ENCODE measurements at places on chromosomes 12 and 14.

DNA sequence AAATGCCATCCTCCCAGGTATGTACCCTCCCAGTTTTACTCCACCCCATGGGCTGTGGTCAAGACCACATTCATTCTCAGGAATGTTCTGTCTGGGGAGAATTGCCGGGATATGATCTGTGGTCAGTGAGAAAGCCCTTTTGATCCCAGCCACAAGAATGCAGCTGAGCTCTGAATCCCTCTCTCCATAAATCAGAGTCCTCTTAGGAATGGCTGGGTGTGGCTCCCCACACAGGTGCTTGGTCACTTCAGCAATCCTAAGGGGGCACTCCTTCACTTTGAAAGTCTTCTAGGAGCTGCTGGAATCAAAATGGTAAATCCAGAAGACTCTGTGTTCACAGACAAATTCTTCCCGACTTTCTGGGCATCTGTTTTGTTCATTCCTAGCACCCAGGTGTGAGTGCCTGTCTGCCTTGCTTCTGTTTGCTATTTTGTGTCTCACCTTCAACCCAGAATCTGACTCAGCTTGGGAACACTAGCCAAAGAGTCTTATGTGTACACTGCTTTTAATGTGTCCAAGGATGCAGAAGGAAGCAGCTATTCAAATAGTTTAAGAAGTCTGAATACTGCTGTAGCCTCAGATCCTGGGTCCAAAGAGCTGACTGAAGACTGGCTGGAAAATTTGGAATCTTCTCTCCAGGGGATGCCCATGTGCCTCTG is 144.6 kb upstream of the CDKN3 start:
- no peak for DNase-seq

GRCh38 chr14:32779840-32780239 is 158.8 kb upstream of the NPAS3 start:
- no peak for DNase-seq

DNA sequence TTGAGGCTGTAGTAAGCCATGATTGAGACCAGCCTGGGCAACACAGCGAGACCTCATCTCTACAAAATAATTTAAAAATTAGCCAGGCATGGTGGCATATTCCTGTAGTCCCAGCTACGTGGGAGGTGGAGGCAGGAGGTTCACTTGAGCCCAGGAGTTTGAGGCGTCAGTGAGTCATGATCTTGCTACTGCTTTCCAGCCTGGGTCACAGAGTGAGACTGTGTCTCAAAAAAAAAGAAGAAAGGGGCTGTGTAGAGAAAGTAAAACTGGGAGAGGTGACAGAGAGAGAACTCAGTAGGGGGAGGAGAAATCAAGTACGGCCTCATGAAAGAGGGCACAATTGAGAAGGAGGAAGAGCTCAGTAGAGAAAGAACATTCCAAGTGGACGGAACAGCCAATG is 12.4 kb downstream of the TECPR2 start:
- DNase-seq: no peak

- no peak for DNase-seq
Observed at GRCh38 chr14:97975216-97975615, 1178.0 kb downstream of the VRK1 start.

- no peak for DNase-seq
Observed at GRCh38 chr12:115001571-115002180, 317.7 kb upstream of the TBX3 start.

DNA sequence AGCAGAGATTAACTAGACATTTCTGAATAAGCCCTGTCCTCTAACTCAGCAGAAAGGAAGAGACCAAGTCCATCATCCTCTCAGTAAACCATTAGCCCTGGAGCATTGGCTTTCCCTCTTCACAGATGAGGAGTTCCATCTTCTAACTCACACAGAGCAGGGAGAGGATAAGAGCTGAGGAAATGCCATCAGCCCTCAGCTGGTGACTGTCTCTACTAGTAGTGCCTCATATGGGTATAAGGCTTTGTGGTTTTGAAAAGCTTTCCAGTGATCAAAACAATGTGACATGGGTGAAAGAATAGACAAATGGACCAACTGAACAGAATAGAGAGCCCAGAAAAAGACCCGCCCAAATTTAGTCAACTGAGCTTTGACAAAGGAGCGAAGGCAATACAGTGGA is 197.2 kb upstream of the NUDT4 start:
- no peak for DNase-seq

- no peak for DNase-seq
Observed at GRCh38 chr12:65879878-65880277, 55.6 kb downstream of the HMGA2 start.

DNA sequence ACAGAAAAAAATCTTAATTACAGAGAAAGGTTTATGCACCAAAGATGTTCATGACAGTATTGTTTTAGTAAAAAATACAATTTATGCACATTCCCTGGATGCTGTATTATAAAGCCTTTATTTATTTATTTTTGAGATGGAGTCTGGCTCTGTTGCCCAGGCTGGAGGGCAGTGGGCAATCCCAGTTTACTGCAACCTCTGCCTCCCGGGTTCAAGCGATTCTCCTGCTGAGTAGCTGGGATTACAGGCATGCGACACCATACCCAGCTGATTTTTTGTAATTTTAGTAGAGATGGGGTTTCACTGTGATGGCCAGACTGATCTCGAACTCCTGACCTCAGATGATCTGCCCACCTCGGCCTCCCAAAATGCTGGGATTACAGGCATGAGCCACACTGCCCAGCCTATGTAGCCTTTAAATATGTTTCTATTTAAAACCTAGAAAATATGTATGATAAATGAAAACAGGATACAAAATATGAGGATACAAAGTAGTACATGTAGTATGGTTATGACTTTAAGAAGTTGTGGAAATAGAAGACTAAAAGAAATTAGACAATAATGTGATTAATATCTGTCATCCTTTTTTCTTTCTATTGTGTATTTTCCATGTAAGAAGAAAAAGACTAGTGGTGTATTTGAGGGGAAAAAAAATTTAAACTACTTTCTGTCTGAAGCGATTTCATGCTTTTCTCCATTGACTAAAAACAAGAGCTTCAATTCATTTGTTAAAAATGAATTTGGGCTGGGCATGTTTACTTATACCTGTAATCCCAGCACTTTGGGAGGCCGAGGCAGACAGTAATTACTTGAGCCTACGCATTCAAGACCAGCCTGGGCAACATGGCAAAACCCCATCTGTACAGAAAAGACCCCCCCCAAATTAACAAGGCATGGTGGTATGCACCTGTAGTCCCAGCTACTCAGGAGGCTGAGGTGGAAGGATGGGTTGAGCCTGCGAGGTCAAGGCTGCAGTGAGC is 13.1 kb downstream of the ATF1 start:
- no peak for DNase-seq

DNA sequence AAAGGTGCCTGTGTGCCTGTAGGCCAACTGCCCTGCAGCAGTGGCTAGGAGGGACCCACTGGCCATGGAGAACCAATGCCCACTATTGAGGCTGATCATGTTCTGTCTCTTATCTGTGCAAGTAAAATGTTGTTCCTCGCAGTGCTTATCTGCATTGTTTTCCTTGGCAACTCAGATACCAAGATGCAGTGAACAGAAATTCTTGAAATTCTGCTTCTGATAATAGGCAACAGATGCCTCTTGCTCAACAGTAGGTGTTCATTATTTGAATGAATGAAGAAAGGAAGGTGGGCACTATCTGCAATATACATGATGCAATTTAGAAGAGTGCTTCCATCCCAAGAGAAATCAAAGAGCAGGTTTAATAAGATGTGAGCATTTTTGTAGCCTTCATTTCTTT is 232.2 kb downstream of the NUAK1 start:
- DNase-seq: no peak

DNA sequence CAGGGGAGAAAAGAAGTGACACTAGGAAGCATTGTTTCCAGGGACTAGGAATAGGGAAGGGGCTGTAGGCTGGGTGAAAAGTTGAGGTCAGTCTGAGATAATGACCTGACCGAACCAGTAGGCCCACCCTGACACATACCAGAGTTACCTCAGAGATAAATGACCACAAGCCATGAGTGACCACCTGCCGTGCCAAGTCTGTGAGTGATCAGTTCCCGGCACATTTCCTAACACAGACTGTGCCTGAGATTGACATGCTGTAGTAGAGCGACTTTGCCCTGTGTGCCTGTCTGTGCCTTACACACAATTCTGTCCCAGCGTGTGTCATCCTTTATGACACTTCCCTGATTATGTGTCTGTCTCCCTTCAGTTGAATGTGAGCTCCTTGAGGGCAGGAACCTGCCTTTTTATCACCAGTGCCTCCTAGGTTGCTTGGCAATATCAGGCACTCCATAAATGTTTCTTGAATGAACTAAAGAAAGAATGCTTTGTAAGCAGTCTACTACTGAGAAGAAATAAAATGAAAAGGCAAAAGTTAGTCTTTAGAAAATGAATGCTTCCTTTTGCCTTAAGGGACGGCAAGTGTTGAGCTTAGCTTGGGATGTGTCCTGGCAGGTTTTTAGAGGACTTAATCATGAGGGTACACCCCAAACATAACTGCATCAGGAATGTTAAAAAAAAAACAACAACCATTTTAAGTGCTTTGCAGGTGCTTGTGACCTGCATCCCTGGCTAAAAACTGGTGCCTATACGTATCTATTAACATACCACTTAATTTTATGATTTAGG is 9.6 kb upstream of the SSPN start:
- no peak for DNase-seq

- no peak for DNase-seq
Observed at GRCh38 chr12:82645414-82645813, 41.3 kb upstream of the TMTC2 start.

DNA sequence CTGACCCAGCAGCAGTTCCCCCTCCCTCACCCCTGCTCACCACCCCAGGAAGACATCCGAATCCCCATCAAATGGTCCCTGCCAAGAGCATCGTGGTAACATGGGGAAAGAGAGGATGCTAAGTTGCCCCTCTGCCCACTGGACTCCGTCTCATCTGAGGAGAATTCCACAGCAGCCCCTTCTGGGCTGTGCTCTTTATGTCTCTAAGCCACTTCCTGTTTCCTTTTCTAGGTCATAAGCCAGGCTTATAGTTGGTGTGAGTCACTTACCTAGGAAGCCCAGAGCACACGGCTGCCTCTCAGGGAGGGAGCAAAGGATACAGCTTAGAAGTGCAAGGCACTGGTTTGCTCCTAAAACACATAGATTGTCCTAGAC is 76.0 kb downstream of the VCPKMT start:
- no peak for DNase-seq

- DNase-seq: no peak
Observed at GRCh38 chr12:55762646-55763045, 19.7 kb downstream of the GDF11 start.

- no peak for DNase-seq
Observed at GRCh38 chr14:71780075-71780474, 152.2 kb upstream of the RGS6 start.

- no peak for DNase-seq
Observed at GRCh38 chr14:36477266-36477665, 42.8 kb downstream of the NKX2-1 start.

GRCh38 chr12:56677680-56678079 is 10.4 kb downstream of the PTGES3 start:
- no peak for DNase-seq

GRCh38 chr12:85280984-85281630 is 1.1 kb downstream of the ALX1 start:
- no peak for DNase-seq

GRCh38 chr12:70774055-70774454 is 136.8 kb upstream of the PTPRB start:
- no peak for DNase-seq

DNA sequence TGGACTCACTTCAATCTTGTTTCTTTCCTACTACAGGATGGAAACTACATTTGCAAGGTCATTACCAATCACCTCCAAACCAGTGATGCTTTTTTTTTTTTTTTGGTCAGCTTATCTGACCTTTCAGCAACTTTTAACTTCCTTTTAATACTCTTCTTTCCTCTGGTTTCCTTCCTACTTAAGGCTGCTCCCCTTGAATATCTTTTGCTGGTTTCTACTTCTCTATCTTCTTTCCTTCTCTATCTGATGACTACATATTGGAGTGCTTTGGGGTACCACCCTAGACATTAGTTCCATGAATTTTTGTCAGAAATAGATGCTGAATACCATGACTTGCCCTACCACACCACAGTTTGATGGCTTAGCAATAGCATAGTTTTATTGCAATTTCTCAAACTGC is 197.7 kb upstream of the DDHD1 start:
- no peak for DNase-seq

GRCh38 chr12:23049180-23049579 is 424.2 kb downstream of the ETNK1 start:
- no peak for DNase-seq

DNA sequence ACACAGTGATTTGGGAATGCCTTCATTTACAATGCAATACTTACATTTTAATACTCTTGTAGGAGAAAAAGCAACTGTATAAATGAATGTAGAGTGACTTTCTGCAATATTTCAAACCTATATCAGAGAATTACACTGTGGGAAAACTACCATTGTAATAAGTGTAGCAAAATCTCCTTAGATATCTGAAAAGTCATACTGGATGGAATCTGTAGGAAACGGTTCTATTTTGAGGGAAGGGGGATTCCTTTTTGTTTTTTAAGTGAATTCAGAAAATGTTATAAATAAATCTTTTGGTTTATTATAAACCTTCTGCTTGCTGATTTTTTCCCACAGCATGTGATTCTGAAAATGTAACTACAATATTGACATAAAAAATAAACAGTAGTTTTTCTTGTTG is 23.0 kb downstream of the ZNF891 start:
- no peak for DNase-seq

DNA sequence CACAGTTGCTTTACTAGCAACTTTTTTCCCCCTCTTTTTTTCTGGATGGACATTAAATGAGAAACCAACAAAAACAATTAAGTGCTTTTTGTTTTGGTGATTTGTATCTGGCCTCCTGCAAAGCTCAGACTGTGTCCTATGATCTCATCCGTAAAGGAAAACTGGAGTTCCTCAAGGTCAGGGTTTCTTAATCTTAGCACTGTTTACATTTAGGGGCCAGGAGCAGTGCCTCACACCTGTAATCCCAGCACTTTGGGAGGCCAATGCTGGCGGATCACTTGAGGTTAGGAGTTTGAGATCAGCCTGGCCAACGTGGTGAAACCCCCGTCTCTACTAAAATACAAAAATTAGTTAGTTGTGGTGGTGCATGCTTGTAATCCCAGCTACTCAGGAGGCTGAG is 28.0 kb downstream of the ENTPD5 start:
- DNase-seq: no peak

DNA sequence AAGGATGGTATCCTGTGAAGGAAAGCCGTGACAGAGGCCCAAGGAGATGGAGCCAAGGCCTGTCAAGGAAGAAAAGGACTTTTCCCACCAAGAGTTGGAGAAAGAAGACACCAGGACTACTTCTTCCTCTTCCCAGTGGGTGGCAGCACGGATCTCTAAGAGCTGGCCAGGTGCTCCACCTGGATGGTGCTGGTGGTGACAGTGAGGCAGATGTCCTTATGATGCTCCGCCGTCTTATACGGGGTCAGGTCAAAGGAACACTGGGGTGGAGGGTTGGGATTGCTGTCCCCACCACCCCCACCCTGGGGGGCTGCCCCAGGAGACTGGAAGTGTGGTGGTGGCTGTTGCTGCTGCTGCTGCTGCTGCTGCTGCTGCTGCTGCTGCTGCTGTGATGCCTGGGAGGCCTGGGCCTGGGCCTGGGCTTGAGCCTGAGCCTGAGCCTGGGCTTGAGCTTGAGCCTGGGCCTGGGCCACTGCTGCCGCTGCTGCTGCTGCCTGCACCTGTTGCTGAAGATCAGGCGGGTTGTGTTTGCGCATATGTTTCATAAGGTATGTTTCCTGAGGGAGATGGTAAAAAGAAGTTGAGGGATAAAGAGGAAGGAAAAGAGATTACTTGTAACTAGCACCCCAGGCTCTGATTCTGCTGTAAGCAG is 4.8 kb upstream of the ING4 start:
- no peak for DNase-seq

- no peak for DNase-seq
Observed at GRCh38 chr12:14994610-14995009, 21.8 kb downstream of the PDE6H start.

GRCh38 chr14:20413744-20414082 is 412 bp upstream of the TEP1 start:
- DNase-seq: no peak
